Effector CD8-positive, alpha-beta T cell (primary cell): ENCODE measurements at places on chromosomes 3 and 15.

GRCh38 chr3:30679045-30679444, 72.6 kb downstream of the TGFBR2 start:
- no peak for DNase-seq

- no peak for DNase-seq
Measured at GRCh38 chr3:113179235-113179824, 32.0 kb upstream of the BOC start.

GRCh38 chr3:131658115-131658514, 155.3 kb upstream of the MRPL3 start:
- DNase-seq = no peak

- no peak for DNase-seq
Measured at GRCh38 chr15:61819386-61819785, 240.9 kb downstream of the VPS13C start.

DNA sequence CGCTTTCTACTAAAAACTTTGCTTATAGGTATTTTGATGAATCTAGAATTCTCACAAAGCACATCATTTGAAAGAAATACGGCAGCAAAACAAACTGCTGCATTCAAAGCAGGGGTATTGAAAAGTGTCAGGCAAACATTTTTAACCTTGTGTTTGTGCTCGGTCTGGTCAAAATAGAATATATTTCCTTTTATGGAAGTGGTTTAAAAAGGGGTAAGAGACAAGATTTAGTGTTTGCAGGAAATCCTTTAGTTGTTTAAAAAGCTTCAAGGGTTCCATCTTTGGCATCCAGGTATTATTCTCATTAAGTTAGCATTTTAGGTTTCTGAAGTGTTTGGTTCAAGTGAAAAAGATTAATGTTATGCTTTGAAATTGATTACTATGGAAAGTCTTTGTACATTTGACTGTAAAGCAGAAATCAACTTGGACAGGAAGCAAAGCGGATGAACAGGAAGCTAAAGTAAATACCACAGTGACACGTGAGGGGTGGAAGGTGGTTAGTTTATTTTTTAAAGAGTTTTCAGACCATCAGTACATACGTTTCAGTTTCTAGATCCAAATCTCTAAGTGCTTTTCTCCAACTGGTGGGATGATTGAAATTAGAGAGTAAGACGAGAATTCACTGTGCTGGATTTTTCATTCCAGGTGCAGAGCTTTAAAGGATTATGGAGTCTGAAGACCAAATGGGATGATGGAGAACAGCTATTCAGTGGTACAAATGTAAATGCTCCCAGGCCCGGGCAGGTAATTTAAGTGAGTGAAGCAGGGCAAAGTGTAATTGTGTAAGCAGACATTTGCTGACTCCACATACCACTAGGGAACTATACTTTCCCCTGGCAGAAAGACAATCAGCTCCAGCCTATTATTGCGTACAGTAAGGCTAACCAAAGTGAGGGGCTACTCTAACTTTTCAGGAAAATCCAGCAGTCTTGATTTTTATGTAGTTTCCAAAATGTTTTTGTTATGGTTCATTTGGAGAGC, 341.8 kb upstream of the TBL1XR1 start:
- no peak for DNase-seq

GRCh38 chr15:88918738-88919137, 5.6 kb upstream of the MFGE8 start:
- DNase-seq = no peak
